ENCODE measurements at places on chromosomes 2 and 18. TPM values are rescaled to one million over a fixed set of nuclear protein-coding genes. Genes with fewer than 3 reads are reported as not detected.

MLPH gene
- 32.1 TPM for total RNA-seq

GPN1 gene
- 27.5 TPM for total RNA-seq

FNDC4 gene
- 21.4 TPM for total RNA-seq

ANKZF1 gene
- 35.1 TPM for total RNA-seq

CRYGC gene
- total RNA-seq: not detected

SNORC gene
- 0.72 TPM for total RNA-seq

G6PC2 gene
- total RNA-seq: not detected

MRO gene
- total RNA-seq: 1.8 TPM

FBLN7 gene
- 5.8 TPM for total RNA-seq

NPPC gene
- not detected for total RNA-seq

TMEM185B gene
- 46.7 TPM for total RNA-seq

TMEM198 gene
- 1.1 TPM for total RNA-seq

OXER1 gene
- not detected for total RNA-seq

OSR1 gene
- 15.2 TPM for total RNA-seq

PRSS56 gene
- total RNA-seq: not detected

BOLL gene
- total RNA-seq: not detected

PID1 gene
- 11.8 TPM for total RNA-seq

HOXD9 gene
- total RNA-seq: 0.36 TPM

ANTXR1 gene
- total RNA-seq: 123 TPM

CCDC150 gene
- 8.5 TPM for total RNA-seq

HTR2B gene
- 5.3 TPM for total RNA-seq

KCNS3 gene
- 2.7 TPM for total RNA-seq

TEX44 gene
- total RNA-seq: not detected

LONRF2 gene
- total RNA-seq: under 0.01 TPM

STEAP3 gene
- total RNA-seq: 27.4 TPM

TMEM163 gene
- under 0.01 TPM for total RNA-seq
